ENCODE measurements at places on chromosomes 6 and 20.

DNA sequence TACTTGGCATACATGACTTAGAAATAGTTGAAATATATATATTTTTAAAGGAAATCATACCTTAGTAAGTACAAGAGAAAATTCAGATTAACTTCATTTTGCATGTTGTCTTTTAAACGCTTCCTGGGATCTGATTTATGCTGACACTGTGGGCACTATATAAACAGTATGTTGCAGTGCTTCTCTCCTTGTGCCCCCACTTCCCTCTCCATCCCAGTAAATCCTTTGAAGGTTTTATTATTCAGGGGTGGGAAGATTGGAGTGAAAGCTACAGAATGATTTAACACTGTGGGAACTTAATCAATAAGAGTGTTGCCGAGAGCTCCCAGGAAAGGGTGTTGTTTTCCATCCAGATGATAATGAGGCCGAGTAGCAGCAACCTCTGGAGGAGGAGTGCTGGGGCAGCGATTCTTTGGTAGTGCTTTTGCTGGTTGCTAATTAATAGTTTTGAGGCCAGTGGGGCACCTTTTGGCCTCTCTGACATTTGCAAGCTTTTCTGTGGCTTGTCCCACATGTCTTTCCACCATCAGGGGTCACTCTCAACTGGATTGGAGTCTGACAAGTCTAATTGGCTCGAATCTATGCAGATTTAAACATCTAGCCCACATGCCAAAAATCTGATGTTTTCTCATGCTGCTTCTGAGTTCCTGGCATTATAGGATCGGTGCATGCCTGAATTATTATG lies 183.0 kb upstream of the MMS22L start:
- no peaks in the 10 kb centered on the region for H3K4me1 ChIP-seq
- peaks cover 4% of the 10 kb centered on the region for H3K27me3 ChIP-seq
- no peak for DNase-seq
- H3K36me3 ChIP-seq, result no peaks in the 10 kb centered on the region

DNA sequence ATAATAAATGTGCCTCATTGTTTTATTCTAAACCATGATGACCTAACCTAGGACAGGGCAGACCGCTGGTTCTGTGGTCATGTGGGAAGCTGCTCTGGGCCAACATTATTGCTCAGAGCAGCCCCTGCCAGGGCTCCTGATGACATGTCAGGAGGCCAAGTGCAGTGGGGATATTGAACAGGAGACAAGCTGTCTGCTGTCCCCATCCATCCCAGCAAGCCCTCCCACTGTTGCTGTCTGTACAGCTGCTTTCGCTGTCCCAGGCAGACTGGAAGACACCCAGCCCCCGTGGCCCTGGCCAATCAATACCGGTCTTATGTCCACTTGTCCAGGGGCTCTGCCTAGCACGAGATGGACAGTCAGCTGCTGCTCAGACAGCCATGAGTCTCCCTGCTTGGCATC lies 43.2 kb upstream of the FNDC1 start:
- no peak for DNase-seq
- H3K27me3 ChIP-seq, result peaks cover 17% of the 10 kb centered on the region
- H3K4me1 ChIP-seq, result no peaks in the 10 kb centered on the region
- no peak overlapping the region for H3K4me3 ChIP-seq
- no peaks in the 10 kb centered on the region for H3K36me3 ChIP-seq
- H3K27ac ChIP-seq, result no peak overlapping the region

DNA sequence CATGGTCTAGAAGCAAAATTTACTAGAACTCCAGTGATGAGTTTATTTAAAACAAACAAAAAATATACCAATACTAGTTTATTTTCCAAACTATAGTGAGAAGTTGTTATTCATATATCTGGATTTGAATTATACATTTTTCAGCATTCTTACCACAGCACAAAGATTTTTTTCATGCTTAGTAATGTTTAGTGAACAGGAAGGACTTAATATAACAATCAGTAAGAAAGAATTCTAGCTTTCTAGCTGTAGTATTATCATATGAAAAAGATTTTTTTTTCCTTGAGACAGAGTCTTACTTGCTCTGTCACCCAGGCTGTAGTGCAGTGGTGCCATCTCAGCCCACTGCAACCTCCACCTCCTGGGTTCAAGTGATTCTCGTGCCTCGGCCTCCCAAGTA lies 13.8 kb downstream of the MARCKS start:
- H3K36me3 ChIP-seq, result no peaks in the 10 kb centered on the region
- H3K4me1 ChIP-seq, result peaks cover 3% of the 10 kb centered on the region
- peaks cover 28% of the 10 kb centered on the region for H3K27me3 ChIP-seq

DNA sequence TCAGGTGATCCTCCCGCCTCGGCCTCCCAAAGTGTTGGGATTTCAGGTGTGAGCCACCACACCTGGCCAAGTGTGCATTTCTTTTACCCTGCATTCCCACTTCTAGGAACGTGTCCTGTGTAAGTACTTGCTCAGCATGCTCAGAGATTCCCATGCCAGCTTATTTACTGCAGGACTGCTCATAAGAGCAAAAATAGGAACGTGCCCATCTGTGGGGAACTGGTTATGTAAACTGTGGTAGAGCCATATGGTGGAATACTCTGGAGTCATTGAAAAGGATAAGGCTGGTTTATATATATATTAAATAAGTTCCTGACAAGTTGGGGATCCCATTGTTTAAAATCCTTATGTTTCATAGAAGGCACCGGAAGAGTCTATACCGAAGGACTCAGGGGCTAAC lies 38.2 kb upstream of the FANCE start:
- peaks cover 47% of the 10 kb centered on the region for H3K36me3 ChIP-seq
- H3K27ac ChIP-seq, result no peak overlapping the region
- no peaks in the 10 kb centered on the region for H3K27me3 ChIP-seq

GRCh38 chr20:37380864-37381579 lies 35.1 kb downstream of the SRC start:
- H3K4me3 ChIP-seq, result no peak overlapping the region
- H3K27ac ChIP-seq, result no peak overlapping the region
- H3K27me3 ChIP-seq, result peaks cover 3% of the 10 kb centered on the region
- no peaks in the 10 kb centered on the region for H3K36me3 ChIP-seq
- peaks cover 9% of the 10 kb centered on the region for H3K4me1 ChIP-seq

All from activated T-helper 2 cell treated with anti-CD3 and anti-CD28 coated beads, Interferon-gamma antibody, Interleukin-2, Interleukin-4, amounts not matched to agents 10 μg/mL and 5 μg/mL and 100 μg/mL, durations not matched to agents 14 hours and 24 hours and 36 hours (primary cell).